Panc1 (cell line): ENCODE measurements at places on chromosomes 5 and 9. TPM values are rescaled to one million over a fixed set of nuclear protein-coding genes. Genes with fewer than 3 reads are reported as not detected.

Gene ITK
- 0.26 TPM for total RNA-seq

Gene TXNDC8
- not detected for total RNA-seq

Gene SPINK7
- not detected for total RNA-seq

Gene PCDHB8
- 7.6 TPM for total RNA-seq

Gene OMD
- not detected for total RNA-seq

Gene GRIA1
- not detected for total RNA-seq

Gene ASPN
- not detected for total RNA-seq

Gene MYMK
- not detected for total RNA-seq

Gene IFNB1
- total RNA-seq, result not detected

Gene ENTPD2
- total RNA-seq, result 2.8 TPM
